ENCODE measurements at places on chromosomes 5 and 9. TPM values are rescaled to one million over a fixed set of nuclear protein-coding genes. Genes with fewer than 3 reads are reported as not detected.

OR1J1 gene
- total RNA-seq, result not detected

PCDHA6 gene
- 0.23 TPM for total RNA-seq

MARVELD2 gene
- total RNA-seq, result 0.56 TPM

ERCC6L2 gene
- total RNA-seq, result 47.7 TPM

SLC4A9 gene
- total RNA-seq, result not detected

AUH gene
- 12.1 TPM for total RNA-seq

GLDC gene
- total RNA-seq, result 0.32 TPM

PDE6A gene
- not detected for total RNA-seq

Measured in posterior vena cava (tissue), 2 donors.